PC-9 (cell line): ENCODE measurements at places on chromosomes 1 and 21.

DNA sequence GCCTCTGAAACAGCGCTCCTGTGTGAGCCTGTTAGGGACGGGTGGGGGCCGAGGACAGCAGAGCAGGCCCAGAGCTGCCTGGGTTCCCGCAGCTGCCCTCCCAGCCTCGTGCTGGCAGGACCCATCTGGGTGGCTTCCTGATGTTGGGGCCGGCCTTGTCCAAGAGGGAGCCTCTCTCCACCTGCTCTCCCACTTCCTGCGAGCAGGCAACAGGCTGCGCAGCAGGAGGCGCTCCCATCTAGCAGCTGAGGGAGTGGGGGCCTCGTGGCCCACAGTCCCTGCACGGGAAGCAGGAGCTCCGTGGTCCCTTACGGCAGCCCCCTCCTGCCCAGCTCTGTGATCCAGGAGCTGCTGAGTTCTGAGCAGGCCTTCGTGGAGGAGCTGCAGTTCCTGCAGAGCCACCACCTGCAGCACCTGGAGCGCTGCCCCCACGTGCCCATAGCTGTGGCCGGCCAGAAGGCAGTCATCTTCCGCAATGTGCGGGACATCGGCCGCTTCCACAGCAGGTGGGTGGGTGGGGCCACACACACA is 68.0 kb downstream of the TRIM11 start:
- DNase-seq, result no peak

DNA sequence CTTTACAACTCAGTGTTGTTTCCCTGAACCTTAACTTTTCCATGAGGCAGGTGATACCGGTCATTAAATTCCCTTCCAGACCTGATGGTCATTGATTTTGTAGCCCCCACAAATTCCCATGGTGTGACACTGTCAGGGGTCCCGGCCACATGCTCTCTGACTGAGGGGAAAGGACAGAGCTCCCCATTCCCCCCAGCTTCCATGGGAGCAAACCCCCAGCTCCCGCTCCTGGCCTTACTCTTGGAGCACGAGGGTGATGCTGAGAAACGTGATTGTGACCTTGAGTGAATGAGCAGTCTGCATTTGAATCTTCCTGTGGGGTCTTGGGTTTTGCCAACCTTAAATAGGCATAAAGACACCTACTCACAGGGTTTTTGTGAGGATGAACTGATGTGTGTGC is 366.8 kb downstream of the RPS6KC1 start:
- no peak for DNase-seq

- peak; percentile 43 for DNase-seq
These were observed 1.0 kb downstream of the ROR1 start for GRCh38 chr1:63774617-63775417.

GRCh38 chr1:14136881-14137280 is 436.9 kb downstream of the PRDM2 start:
- DNase-seq, result no peak

- DNase-seq, result no peak
These were observed 23.4 kb upstream of the TARDBP start for GRCh38 chr1:10989095-10989494.

GRCh38 chr1:185816460-185816859 is 82.3 kb downstream of the HMCN1 start:
- no peak for DNase-seq

- no peak for DNase-seq
These were observed 662 bp downstream of the DNALI1 start for GRCh38 chr1:37557402-37557801.

DNA sequence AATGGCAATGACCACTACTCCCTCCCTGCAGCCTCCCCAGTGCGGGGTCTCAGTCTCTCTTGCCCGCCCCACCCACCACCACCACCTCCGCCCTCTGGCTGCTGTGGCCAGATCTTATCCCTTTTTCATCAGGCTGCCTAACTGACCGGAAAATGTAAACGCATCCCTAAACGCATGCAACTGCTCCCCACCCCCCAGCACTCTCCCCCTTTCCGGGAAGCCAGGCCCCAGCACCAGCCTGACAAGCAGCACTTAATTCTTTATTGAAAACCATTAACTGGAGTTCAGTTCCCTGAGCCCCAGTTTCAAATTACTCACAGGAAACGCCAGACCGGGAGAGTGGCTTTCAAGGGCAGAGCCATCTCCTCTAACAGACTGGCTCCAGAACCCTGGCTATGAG is 147.7 kb downstream of the DMRTA2 start:
- DNase-seq, result no peak

DNA sequence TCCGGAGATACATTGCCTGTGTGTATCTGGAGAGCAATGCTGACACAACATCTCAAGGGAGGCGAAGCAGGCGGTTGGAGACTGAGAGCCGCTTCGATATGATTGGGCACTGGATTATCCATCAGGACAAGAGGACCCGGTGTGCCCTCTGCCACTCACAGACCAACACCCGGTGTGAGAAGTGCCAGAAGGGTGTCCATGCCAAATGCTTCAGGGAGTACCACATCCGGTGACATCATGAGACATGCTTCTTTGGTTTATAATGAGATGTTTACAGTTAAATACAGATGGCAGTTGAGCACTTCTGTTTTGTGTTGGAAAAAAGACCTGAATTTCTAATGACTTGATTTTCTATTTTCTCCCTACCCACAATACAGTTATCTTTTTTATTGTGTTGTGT is 12.1 kb downstream of the PGBD2 start:
- no peak for DNase-seq

DNA sequence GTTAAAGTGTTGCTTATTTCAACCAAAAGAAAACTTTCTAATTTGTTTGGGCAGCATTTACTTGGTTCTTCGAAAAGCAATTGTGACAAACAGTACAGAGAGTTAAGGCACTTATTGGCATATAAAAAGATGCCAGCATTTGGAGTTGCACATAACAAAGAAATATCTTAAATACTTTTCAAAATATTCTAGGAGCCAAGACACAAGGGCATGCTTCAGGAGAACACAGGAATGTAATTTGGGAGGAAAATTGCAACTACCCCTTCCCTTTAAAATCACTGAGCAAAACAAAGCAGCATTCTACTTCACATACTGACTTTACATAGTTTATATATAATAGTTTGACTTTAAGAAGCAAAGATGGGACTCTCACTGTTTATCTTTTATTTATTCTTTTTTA is 4.6 kb upstream of the TIE1 start:
- DNase-seq, result no peak

- no peak for DNase-seq
These were observed 40.1 kb downstream of the ADARB1 start for GRCh38 chr21:45114475-45114874.

DNA sequence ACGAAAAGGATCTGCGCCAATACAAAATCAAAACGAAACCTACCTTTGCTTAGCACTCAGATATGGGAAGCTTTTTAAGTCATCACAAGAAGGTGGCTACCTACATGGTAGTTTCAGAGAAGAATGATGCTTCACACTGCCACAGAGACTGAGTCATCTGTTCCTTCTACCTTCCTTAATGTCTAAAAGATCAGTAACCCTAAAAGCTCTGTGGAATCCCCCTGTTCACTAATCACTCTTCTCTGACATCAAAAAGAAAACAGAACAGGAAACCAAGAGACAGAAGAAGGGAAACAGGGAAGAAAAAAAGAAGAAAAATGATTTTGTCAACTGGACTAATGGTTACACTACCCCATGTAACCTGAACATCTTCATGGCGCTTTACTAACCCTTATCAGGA is 177.2 kb downstream of the SMYD3 start:
- no peak for DNase-seq

GRCh38 chr1:163650624-163651023 is 328.9 kb downstream of the NUF2 start:
- DNase-seq, result no peak

GRCh38 chr1:32724678-32725614 is 22.4 kb upstream of the SYNC start:
- DNase-seq, result peak; percentile 69
